NCI-H774 (cell line): ENCODE measurements at places on chromosomes 6 and 20.

DNA sequence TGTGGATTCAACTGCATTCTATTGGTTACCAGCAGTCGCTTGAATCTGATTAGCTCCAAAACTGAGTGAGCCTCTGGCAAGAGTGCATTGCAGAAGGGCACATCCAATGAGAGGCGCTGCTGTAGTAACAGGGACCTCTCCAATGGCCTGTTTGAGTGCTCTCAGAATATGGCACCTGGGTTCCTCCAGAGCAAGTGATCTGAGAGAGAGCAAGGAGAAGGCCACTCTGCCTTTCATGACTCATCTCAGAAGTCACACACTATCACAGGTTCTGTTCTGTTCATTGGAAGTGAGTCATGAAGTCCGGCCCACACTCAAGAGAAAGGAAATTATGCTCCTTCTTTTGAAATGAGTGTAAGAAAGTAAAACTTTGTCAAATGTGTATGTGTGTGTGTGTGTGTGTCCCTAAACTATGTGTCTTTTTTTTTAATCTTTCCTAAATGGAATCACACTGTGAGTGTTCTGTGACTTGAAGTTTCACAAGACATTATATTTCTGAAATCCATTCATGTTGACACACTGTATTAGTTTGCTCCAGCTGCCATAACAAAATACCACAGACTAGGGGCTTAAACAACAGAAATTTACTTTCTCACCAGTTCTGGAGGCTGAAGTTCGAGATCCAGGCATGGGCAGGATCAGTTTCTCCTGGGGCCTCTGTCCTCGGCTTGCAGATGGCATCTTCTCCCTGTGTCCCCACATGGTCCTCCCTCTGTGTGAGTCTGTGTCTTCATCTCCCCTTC is 138.3 kb upstream of the CDYL start:
- DNase-seq: no peak

- no peak for DNase-seq
Measured at GRCh38 chr6:17712576-17712975, 5.9 kb upstream of the NUP153 start.

DNA sequence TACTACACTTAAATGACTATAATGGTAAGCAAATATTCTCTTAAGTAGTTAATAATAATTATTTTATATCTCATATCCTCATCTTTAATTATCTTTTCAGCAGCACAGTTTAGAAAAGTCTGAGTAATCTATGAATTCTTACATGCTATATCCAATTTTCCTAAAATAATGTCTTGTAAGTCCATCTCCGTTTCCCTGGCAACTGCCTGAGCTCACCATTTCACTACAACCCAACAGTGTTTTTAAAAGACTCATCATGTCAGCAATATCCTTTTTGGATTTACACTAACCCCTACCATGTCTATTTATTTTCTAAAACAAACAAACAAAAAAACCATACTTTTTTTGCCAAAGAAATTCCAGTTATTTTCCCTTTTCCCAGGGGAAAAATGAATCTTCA is 859.6 kb downstream of the EYS start:
- no peak for DNase-seq

GRCh38 chr6:164142322-164142721 is 727.8 kb downstream of the QKI start:
- DNase-seq: no peak

DNA sequence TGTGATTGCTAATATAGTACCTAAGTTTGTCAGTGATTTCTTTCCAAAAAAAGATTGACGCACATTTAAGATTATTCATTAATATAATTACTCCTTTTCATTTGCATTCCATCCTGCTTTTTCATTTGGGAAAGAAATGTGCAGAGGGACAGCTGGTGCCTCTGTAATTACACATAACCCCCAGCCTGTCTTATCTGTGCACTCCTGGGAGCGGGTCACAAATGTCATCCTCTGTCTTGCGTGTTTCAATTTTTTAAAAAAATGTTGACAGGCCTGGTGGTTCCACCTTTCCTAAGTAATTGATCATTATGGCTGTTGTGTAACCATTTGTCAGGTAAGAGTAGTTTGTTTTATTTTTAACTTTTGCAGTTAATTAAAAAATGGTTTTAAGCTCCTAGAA is 92.7 kb downstream of the SLX4IP start:
- no peak for DNase-seq

DNA sequence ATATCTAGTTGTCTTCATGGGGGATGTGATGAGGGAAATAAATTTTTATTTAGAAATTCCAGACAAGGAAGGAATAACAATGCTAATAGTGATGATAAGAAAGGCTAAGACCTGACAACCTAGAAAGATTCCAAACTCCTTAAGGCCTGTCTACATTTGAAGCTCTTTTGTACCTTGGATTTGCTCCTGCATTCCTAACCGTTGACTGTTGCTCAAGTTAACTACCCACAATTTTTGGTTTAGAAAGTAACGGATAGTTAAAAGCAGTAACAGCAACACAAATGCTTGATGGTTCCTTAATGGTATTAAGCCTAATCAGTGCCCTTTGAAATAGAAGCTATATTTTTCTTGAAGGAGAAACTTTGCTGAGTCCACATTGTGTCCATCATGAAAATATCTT is 52.9 kb downstream of the TRMT11 start:
- DNase-seq: no peak

DNA sequence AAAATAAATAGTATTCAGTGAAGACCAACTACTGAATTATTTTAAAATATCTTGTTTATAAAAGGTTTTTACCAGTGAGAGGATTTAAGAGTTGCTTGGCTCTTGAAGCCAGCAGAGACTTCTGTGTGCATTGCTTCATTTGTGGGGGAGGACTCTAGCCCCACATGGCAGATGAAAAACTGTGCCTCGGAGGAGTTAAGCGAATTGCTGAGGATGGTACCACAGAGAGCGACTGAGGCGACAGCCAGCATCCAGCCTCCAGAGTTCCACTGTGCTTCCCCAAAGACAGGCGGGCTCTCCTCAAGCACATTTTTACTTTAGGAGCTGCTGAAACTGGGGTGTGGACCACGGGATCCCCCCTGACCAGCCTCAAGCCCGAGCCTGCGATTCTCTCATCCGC is 80.7 kb downstream of the THBS2 start:
- no peak for DNase-seq

GRCh38 chr6:108174371-108175175 is 8.8 kb downstream of the NR2E1 start:
- no peak for DNase-seq

- DNase-seq: peak; percentile 61
Measured at GRCh38 chr6:137550535-137550934, 56.3 kb upstream of the OLIG3 start.

GRCh38 chr6:138597336-138597735 is 98.0 kb upstream of the NHSL1 start:
- DNase-seq: no peak

DNA sequence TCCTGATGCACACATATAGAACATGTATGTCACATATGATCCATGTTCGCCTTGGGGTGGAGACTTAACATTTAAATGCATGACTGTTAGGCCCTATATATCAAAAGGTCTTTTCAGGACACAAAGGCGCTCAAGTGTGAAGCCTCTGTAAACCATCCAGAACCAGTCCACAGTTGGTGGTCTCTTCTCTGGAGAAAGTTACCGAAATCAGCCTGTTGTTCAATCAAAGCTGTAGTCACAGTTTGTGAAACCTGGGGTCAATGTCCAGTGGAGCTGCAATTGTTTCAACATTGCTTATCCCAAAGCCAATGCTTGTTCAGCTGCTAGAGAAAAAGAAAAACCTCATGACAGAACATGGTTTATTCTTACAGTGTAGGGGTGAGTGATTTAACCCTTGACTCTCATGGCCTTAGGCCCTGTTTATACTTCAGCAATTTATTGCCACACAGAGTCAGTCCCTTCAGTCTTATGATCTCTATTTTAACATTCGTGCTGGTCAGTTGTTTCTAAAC is 193.6 kb upstream of the CST7 start:
- DNase-seq: no peak

DNA sequence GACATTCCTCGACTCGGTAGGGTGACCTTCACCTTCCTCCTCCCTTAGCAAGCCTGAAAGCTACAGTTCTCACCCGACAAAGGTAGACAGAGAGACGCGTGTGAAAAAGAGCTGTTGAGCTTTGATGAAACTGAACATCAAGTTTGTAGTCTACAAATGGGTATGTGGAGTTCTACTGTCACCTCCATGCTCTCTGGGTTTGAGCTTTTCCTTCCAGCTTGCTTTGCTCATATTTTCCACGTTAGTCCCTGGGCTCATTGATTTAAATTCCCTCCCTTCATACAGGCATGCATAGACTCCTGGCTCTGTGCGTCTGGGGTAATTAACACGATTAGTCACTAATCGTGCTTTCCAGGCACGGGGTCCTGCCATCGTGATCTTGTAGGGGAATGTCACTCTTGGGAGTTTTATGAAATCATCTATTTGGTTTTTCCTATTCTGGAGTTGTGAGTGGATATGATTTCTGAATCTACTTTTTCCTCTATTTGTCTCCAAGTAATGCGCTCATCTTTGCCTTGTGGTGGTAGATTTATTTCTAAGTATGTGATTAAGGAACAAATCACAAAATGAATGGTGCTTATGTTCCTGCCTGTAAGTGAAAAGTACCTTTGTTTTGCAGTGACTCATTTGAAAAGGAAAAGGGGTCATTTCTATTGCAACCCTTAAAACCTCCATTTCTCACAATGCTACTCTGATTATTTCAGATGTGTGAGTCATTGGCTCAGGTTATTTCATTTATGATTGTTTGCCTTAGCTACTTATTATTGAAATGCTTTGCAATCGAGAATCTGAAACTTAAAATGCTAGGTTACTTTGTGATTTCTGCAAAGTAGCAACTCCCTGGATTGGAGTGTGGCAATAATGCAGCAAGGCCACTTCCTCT is 154.6 kb downstream of the ZDHHC14 start:
- DNase-seq: no peak

GRCh38 chr6:118485601-118486550 is 62.2 kb upstream of the PLN start:
- DNase-seq: no peak
